MV-4-11 (cell line): ENCODE measurements at places on chromosomes 12 and 14.

GRCh38 chr12:62776575-62776974 lies 158.4 kb downstream of the PPM1H start:
- DNase-seq, result no peak

- DNase-seq, result no peak
Measured at GRCh38 chr12:62873826-62874448, 61.0 kb downstream of the PPM1H start.

DNA sequence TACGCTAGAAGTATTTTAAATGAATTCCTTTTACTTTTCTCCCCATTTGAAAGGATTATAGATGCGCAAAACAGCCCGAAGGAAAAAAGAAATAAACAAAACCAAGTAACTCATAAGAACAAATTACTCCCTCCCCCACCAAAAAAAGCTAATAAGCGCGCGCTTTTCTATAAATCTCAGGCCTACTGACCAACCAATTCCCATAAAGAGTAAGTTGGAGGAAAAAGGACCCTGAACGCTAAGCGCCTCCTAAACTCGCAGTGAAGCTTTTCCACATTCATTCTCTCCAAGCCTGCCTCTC lies 588 bp downstream of the MBIP start:
- DNase-seq, result no peak

GRCh38 chr12:56154246-56154771 lies 1.9 kb downstream of the MYL6B start:
- no peak for DNase-seq

DNA sequence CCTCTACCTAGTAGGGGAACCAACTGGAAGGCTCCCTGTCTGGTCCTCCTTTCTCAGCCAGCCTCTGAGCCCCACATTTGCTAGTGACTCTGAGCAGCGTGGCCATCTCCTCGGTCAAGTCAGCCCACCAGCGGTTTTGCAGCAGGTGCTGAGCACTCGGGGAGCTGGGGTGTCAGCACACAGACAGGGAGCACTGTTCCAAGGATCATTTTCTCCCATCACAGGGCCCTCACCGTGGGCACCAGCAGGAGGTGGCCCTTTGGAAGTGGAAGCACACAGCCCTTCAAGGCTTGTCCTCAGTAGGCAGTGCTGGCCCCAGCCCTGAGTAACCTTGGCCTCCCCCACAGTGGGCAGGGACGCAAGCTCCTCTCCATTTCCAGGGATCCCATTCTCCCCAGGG lies 24.1 kb upstream of the EML1 start:
- DNase-seq, result no peak

- DNase-seq, result peak; percentile 47
Measured at GRCh38 chr12:111409780-111410430, 4.2 kb downstream of the SH2B3 start.

- DNase-seq, result no peak
Measured at GRCh38 chr12:48690990-48691389, 9.0 kb upstream of the KANSL2 start.

DNA sequence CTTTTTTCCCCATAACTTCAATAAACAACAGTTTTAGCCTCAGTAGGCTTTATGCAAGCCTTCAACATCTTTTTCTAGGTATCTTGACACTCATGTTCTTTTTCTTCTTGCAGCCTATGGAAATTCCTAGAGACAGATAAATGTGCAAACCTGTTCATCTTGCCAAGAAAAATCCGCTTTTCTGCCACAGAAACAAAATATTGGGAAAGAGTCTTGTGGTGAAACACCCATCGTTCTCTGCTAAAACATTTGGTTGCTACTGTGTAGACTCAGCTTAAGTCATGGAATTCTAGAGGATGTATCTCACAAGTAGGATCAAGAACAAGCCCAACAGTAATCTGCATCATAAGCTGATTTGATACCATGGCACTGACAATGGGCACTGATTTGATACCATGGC lies 295.9 kb downstream of the ZFP36L1 start:
- DNase-seq, result no peak

DNA sequence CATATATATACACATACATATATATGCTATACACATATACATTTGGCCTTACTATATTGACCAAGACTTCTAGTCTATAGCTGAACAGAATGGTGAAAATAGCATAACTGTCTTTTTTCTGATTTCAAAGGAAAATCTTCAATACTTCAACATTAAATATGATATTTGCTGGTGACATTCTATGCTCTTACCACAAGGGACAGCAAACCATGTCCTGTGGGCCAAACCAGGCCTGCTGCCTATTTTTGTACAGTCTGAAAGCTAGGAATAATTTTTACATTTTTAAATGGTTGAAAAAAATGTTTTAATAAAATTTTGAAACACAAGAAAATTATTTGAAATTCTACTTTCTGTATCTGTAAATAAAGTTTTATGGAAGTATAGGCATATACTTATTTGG lies 63.6 kb downstream of the EML5 start:
- DNase-seq, result no peak

DNA sequence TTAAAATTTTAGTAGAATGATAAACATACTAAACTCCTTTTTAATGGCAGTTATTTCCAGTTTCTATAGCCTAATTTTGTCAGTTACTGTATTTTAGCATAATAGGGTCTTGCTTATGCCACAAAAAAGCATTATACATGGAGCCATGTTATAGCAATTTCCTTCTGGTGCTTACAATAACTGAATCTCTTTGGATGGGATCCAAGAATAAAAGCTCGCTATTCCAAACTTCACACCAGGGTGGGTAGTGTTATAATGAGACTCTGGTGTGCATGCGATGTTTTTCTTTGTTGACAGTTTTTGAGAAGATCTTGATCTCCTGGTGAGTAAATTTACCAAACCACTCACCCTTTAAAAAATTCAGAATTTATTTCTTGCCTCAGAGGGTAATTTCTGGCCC lies 90.4 kb upstream of the CCDC91 start:
- DNase-seq, result no peak

DNA sequence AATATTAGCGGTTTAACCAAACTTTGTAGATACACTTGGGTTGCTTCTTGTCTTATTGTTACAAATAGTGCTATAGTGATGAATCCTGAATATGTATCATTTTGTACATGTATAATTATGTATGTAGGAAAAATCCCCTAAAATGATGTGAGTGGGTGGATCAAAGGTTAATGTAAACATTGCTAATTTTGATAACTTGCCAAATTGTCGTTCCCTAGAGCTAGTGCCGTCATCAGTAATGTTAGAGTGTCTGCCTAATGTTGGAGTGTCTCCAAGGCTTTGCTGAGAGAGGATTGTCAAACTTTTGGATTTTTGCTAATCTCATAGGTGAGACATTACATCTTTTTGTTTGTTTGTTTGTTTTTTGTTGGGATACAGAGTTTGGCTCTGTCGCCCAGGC lies 44.4 kb downstream of the AEBP2 start:
- DNase-seq, result no peak

GRCh38 chr12:14950982-14951746 lies 10.2 kb downstream of the ARHGDIB start:
- DNase-seq, result peak; percentile 19

GRCh38 chr12:95262808-95263207 lies 45.2 kb downstream of the VEZT start:
- DNase-seq, result no peak
